ENCODE measurements at places on chromosomes 7 and 10. TPM values are rescaled to one million over a fixed set of nuclear protein-coding genes. Genes with fewer than 3 reads are reported as not detected.

Gene WIPF3
- total RNA-seq: not detected

Gene CHST15
- 11.9 TPM for total RNA-seq

Gene TDRD1
- 0.08 TPM for total RNA-seq

Gene AKR1D1
- not detected for total RNA-seq

Gene FZD8
- total RNA-seq: 1.4 TPM

Gene GRID2IP
- 0.45 TPM for total RNA-seq

Gene COX15
- total RNA-seq: 17.1 TPM

- no peak for DNase-seq
Observed at GRCh38 chr10:133187091-133187905, 27.3 kb downstream of the KNDC1 start.

- H3K27me3 ChIP-seq: no peaks in the 10 kb centered on the region
- H3K36me3 ChIP-seq: no peaks in the 10 kb centered on the region
- H3K4me3 ChIP-seq: no peak overlapping the region
- no peak overlapping the region for H3K27ac ChIP-seq
Observed at GRCh38 chr10:99854860-99855259, 72.4 kb downstream of the ABCC2 start.

- no peaks in the 10 kb centered on the region for H3K27me3 ChIP-seq
- no peak for DNase-seq
- no peak overlapping the region for H3K4me3 ChIP-seq
- H3K36me3 ChIP-seq: no peaks in the 10 kb centered on the region
- no peaks in the 10 kb centered on the region for H3K4me1 ChIP-seq
Observed at GRCh38 chr10:23280419-23281043, 64.1 kb downstream of the C10orf67 start.

DNA sequence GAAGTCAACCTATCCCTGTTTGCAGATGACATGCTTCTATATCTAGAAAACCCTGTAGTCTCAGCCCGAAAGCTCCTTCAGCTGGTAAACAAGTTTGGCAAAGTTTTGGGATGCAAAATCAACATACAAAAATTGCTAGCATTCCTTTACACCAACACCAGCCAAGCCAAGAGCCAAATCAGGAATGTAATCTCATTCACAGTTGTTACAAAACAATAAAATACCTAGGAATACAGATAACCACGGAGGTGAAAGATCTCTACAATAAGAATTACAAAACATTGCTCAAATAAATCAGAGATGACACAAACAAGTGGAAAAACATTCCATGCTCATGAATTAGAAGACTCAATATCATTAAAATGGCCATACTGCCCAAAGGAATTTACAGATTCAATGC is 50.4 kb upstream of the ZNF365 start:
- peaks cover 4% of the 10 kb centered on the region for H3K27me3 ChIP-seq
- no peak overlapping the region for H3K27ac ChIP-seq
- H3K4me1 ChIP-seq: no peaks in the 10 kb centered on the region
- H3K36me3 ChIP-seq: no peaks in the 10 kb centered on the region
- H3K4me3 ChIP-seq: no peak overlapping the region

- no peaks in the 10 kb centered on the region for H3K36me3 ChIP-seq
- H3K27me3 ChIP-seq: no peaks in the 10 kb centered on the region
- no peak overlapping the region for H3K27ac ChIP-seq
- no peak for DNase-seq
- H3K4me3 ChIP-seq: no peak overlapping the region
Observed at GRCh38 chr10:107657851-107658250, 493.3 kb upstream of the SORCS1 start.
